ENCODE measurements at places on chromosomes 6 and 20.

DNA sequence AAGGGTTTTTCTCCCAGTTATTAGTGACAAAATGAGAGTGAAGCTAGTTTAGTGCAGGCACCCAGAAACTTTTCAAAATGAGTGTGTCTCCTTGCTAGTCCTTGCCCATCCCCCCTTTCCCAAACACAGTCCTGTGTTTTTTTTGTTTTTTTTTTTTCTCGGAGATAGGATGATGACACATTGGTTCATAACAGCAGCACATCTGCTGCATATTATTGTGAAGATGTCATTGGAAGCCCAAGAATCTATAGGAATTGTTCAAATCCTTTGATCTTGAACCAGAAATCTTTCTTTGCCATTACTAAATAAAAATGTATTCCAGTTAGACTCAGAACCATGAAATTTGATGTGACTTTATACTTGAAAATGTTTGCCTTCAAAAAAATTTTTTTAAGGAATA lies 162.4 kb downstream of the FRK start:
- no peak for DNase-seq

GRCh38 chr20:38528167-38528566 lies 52.8 kb upstream of the ADIG start:
- no peak for DNase-seq

DNA sequence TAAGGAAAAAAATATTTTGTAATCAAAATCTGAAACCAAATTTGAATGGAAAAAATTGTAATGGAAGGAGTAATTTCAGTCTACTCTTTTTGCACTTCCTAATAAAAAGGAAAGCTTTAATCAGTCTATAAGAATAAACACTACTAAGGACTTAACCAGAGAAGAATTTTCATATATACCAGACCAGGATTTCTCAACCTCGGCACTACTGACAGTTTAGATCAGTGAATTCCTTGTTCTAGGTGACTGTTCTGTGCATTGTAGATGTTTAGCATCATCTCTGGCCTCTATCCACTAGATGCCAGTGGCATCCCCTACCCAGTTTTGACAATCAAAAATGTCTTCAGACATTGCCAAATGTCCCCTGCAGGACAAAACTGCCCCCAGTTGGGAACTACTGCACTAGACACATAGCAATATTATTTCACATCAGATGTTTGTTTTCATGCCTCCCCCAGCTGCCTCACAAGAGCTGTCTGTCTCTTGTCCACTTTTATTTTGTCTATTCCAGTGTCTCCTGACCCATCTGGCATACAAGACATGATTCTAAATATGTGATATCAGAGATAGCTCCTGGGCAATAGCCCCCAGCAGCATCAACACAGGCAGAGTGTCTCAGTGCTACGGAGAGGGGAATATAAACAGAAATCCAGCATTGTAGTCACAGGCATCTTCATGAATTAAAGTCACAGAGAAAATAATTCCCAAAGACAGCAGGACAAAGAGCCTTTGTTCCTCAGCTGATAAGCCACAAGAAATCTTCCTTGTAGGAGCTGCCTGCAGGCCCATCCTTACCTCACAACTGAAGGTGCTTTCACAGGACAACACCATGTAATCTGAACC lies 27.0 kb downstream of the DNAAF9 start:
- DNase-seq, result no peak

DNA sequence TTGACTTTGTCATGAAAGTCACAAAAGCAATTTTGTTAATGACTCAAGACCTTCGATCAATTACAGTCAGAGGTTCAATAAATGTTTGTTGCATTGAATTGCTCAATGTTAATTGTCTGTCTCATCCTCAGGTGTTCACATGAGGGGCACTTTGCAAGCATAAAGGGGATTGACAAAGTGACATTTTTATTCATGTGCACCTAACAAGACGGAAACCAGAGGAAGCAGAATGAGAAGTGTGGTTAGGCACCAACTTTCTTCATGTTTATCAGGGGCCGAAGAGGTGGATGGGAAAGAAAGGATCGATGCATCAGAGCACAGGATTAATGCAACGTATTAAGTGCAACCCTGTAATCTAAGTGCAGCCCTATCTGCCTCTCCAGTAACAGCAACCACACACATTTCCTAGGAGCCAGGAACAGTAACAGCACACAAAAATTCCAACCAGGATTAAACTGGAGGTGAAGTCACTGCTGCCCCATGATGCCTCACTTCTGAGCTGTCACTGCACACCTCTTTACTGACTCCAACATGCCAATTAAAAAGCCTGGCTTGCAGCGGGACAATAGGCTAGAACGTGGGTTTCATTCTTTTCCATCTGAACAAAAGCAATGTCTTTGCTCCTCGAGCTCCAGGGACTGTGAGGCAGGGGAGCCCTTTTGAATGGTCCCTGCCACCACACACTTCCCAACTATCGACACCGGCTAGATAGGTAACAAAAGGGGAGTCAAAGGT lies 262.7 kb downstream of the CD83 start:
- no peak for DNase-seq

DNA sequence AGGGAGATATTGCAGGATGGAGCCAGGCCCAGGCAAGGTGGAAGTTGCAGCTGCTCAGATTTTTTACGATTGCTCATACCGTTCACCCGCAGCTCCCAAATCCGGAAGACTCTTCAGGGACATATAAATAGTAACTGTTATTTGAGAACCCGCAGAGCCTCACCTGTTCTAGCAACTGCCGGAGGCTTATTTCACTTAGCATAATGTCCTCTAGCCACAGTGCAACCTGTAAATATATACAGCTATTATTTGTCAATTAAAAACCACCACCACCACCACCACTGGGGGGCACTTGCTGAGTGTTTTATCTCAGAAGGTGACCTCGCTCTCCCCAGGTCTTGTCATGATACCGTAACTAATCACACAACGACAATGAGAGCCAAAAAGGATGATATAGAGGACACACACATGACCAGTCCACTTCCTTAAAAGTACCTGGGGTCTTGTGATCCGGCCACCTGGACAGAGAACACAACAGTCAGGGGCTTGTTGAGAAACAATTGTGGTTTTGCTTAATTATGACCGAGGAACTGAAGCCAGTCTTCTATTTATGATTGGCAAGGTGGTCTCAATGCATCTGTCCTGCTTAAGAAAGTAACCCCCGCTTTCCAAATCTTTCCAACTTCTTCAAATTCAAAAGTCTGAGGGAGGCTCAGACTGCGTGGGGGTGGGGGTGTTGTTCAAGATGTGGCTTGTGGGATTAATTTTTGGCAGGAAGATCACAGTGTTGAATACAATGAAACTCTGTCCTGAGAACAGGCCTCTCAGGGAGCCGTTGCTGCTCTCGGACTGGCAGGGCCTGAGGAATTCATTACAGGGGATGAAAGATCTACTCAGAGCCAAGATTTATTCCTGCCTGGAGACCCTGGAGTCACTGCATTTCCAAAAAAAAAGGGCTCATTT lies 107.7 kb upstream of the PRND start:
- DNase-seq, result peak; percentile 52

- no peak for DNase-seq
Observed at GRCh38 chr20:64082126-64082731, 2.0 kb downstream of the LKAAEAR1 start.

DNA sequence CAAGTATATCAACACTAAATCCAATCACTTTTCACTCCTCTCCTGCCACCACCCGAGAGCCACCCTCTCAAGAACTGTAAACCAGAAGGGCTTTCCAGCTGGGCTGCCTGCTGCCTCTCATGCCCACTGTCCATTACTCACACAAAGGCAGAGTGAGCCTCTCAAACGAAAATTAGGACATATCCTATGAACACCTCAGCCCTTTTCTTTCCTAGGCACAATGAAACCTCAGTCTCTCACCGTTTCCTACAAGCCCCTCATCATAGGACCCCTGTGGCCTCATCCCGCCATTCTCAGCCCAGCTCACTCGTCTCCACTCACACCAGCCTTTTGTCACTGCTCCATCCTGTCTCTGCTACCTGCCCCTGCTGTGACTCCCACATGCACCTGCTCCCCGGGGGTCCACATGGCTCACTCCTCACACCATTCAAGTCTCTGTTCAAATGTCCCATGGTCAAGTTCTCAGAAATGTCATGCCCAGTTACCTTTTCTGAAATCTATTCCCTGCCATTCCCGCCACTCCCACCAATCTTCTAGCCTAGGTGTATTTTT lies 7.4 kb downstream of the HLA-F start:
- no peak for DNase-seq

- peak; percentile 17 for DNase-seq
Observed at GRCh38 chr20:44650771-44651433, 597 bp downstream of the ADA start.

DNA sequence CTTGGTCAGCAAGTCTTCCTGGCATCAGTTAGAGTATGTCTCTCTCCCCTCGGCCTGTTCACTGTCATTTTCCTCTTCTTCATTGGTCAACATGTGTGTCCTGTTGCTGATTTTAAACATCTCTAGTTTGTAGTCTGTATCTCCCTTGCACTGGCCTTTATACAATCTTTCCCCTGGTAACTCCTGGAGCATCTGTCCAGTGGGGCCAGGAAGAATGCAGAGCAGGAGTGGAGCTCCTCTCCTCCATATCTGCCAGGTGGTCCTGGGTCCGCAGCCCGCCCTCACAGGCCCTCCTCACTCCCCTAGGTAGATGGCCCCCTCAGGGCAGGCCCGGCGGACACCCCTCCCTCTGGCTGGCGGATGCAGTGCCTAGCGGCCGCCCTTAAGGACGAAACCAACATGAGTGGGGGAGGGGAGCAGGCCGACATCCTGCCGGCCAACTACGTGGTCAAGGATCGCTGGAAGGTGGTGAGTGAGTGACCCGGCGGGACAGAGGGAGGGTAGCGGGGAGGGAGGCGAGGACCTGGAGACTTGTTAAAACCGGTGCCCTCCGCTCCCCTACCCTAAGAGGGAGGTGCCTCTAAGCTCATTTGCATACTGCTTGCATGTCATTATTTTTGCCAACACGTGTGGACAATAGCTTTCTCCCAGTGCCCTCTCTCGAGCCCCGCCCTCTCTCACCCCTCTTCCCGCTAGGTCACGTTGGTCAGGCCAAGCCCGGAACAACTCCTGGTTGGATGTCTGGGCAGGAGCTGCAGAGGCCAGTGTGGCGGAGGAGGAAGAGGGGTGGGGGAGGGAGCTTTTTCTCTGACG lies 3.2 kb downstream of the TTBK1 start:
- no peak for DNase-seq

- DNase-seq, result no peak
Observed at GRCh38 chr6:170250981-170251775, 39.7 kb downstream of the DLL1 start.

DNA sequence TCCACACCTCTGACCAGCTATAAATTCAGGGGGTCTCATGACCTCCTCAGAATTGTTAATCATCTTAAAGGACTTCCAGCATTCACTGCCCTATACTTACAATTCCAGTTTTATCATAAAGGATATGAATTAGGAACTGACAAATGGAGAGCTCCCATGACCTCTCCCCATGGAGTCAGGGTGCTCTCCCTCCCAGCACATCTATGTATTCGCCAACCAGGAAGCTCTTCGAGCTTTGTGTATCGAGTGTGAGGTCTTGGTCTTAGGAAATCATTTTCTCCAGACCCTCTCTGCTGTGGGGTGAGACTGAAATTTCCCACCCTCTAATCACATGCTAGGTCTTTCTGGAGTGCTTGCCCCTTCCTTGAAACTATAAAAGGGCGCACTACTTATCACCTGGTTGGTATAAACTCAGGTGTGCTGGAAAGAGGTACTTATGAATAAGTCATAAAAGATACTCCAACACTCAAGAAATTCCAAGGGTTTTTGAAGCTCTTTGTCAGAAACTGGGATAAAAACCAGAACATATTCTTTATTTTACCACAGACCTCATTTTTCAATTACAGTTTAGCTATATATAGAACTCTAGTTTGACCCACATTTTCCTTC lies 238.4 kb upstream of the OPRM1 start:
- DNase-seq, result no peak

GRCh38 chr20:3710703-3711483 lies 1.5 kb downstream of the SIGLEC1 start:
- peak; percentile 66 for DNase-seq

- no peak for DNase-seq
Observed at GRCh38 chr20:19741924-19742323, 16.1 kb upstream of the RIN2 start.

DNA sequence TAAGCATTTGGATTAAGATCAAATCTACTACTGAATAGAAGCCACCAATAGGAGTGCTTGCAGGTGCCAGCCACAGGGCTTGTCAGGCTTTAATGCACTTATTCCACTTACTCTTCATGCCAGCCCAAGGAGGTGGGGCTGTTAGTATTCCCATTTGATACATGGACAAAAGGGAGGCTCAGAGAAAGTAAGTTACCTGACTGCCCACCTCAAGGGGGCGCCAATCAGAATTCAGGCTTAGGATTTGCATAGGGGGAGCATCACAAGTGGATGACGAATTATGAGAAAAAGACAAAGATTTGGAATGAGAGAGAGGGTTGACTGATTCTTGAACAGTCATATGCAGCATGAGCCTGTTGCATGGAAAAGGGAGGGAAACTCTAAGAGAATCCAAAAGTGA lies 188.4 kb upstream of the TSHZ2 start:
- peak; percentile 8 for DNase-seq

GRCh38 chr6:1027795-1028569 lies 283.9 kb upstream of the FOXQ1 start:
- DNase-seq, result no peak

- DNase-seq, result no peak
Observed at GRCh38 chr6:136529710-136530109, 20.5 kb downstream of the MAP7 start.

DNA sequence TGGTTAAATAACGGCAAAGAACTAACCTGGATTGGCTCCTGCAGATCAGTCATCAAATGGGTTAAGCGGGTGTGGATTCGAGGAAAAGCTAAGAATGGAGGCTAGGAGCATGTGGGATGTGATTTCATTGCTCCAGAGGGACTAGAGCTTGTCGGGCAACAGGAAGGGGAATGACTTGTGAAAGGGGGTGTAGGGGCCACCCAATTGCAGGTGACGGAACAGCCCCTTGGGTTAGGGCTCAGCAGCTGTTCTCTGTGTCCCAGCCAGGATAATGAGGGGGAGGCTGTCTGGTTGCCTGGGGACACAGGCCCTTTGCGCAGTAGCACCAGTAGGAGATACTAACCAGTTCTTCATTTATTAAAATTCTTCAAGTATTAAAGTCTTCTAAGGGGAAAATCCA lies 25.0 kb upstream of the MRPS18A start:
- no peak for DNase-seq

GRCh38 chr20:44707018-44707579 lies 8.1 kb upstream of the CCN5 start:
- no peak for DNase-seq

GRCh38 chr6:170164271-170164900 lies 126.5 kb downstream of the DLL1 start:
- no peak for DNase-seq

- DNase-seq, result no peak
Observed at GRCh38 chr6:10610289-10610688, 84.1 kb downstream of the C6orf52 start.
